Liver (tissue), 10 donors: ENCODE measurements at places on chromosomes 4 and X. TPM values are rescaled to one million over a fixed set of nuclear protein-coding genes. Genes with fewer than 3 reads are reported as not detected.

DNA sequence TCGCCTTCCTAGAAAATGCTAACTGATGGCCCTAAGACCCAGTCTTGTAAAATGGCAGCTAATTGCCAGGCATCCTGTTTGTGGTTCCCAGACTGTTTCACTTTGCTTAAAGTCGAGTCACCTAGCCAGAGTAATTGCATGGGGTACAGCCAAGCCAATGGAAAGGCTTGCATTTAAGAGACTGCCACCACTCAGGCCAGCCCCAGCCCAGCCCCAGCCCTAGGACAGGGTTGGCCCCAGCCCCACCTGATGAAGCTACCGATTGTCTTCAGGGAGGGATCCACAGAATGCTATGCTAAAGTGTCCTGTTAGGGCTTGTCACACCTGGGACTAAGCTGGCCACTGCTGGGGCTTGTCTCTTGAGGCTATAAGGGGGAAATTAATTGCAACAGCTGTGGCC, 194.6 kb upstream of the KLF3 start:
- no peak for DNase-seq

- no peak for DNase-seq
These were observed 118.8 kb downstream of the SMIM20 start for GRCh38 chr4:26032630-26033317.

DNA sequence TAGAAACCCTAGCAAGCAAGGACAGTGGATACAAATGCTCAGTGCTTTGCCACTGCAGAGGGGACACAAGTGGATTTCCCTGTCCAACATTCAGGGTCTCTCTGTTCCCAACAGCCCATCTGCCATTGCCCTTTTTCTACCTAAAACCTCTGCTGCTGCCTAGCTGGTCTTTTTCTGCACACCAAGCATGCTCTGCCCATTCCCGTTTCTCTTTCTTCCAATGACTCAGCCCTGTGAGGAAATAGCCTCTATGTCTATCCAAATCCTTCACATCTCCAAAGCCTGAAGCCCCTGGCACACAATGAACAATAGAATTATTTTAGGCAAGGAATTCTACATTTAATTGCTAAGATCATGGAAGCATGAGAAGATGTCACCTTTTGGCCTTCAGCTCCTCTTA, 5.7 kb upstream of the AMELX start:
- no peak for DNase-seq

The PDGFRA gene
- 8.7 TPM for polyA plus RNA-seq
